ENCODE measurements at places on chromosomes 12 and 14.

GRCh38 chr14:24734917-24735500, 101.0 kb upstream of the GZMB start:
- peak; percentile 25 for DNase-seq

- DNase-seq: no peak
These were observed 23.6 kb upstream of the CD69 start for GRCh38 chr12:9784326-9784725.

DNA sequence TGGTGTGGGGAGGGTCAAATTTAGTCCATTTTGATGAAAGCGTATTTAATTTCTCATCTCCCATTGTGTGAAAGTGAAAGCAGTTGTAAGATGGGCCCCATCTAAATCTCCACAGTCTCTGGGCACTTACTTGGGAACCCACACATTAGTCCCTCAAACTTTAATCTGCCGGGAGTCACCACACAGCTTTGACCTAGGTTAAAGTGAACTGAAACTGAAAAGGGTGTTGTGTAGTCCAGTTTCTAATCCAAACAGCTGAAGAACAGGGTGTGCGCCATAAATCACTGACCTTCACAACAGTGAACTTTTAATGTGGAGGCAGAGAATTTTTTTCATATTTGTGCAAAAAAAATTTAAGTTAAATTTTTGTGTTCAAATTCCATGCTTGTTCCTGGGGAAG, 48.4 kb upstream of the PTPRO start:
- no peak for DNase-seq

DNA sequence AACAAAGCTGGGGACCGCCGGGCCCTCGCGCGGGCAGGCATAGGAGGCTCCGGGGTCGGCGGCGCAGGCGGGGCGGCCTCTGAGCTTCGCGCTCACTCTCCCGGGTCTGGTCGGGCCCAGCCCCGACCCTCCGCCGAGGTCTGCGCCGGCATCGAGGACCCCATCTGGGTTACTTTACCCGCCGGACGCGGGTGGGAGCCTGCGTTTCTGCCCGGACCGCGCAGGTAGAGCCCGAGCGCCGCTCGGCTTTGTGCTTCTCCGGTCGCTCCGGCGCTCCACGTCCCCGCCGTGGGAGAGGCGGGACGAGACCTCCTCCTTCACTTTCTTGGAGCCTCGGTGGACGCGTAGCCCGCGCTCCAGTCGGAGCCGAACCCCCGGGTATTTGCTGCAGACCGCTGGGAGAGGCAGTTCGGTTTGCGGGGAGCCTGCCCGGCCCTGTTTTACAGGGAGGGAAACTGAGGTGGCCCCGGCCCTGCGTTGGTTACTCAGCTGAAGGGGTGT, 63.2 kb downstream of the FBXL14 start:
- DNase-seq: peak; percentile 77

- DNase-seq: no peak
These were observed 56.9 kb downstream of the BICD1 start for GRCh38 chr12:32163596-32163995.

DNA sequence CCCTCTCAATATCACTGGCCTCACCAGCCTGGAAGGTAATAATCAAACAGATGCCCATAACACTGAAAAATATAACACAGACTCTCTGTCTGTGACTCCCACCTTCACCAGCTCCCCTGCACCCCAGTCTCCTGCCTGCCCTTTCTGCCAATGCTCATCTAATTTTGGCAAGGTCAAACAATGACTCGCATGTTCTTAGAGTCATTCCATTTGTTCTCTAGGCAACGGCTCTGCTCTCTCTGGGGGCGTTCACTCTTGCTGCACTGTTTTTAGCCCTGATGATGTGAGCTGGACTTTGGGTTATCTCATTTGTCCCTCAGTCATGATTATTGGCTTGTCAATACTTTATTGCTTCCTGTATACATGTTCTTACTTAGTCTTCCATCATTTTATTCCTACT, 691.8 kb downstream of the FLRT2 start:
- no peak for DNase-seq

DNA sequence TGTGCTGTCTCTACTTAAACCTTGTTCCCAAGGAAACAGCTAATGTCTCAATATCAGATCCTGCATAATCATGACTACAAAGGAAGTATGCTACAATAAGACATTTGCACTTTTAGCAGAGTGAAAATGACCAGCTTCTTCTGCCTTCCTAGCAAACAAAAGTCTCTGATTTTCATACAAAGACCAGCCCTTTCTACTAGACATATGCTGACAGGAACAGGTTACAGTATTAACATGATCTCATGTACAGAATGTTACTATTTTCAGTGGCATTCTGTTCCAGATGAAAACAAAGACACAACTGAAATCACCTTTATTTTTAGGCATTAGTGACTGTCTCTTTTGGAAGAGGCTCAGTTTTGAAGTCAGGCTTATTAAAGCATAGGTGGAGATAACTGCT, 228.6 kb downstream of the MED13L start:
- no peak for DNase-seq

DNA sequence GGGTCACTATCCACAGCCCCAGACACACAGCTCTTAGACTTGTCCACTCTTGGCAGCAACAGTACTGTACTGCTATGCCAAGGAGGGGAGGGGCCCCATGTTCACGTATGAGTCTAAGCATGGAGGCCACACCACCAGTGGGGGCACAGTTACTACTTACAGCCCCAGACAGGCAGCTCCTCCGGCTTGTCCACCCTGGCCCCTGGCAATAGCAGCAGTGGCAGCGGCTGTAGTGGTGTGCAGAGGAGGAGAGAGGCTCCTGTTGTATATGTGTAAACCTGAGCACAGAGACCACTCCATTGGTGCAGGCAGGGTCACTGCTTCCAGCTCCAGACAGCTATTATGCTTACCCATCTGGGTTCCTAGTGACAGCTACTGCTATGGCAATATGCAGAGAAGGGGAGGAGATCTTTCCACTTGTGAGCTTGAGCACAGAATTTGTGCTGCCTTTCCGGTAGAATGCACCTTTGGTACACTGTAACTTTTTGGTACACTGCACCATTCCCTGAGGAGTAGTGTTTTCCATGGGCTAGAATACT, 113.2 kb downstream of the RAD51B start:
- no peak for DNase-seq

DNA sequence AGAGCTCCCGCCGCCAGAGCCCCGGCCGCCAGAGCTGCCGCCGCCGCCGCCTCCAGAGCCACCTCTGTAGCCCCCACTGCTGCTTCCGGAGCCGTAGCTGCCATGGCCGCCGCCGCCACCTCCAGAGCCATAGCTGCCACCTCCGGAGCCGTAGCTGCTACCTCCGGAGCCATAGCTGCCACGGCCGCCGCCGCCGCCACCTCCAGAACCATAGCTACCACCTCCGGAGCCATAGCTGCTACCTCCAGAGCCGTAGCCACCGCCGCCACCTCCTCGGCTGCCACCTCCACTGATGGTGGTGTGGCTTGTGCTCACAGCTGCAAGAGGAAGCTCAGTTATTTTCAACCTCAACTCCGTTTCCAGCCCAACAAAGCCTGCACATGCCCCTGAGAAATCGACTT, 4.9 kb downstream of the KRT1 start:
- no peak for DNase-seq

- no peak for DNase-seq
These were observed 22.1 kb downstream of the OR10P1 start for GRCh38 chr12:55658635-55659391.

- no peak for DNase-seq
These were observed 234.9 kb upstream of the PLEKHG7 start for GRCh38 chr12:92467886-92468285.

- DNase-seq: no peak
These were observed 47.7 kb downstream of the CIT start for GRCh38 chr12:119829439-119829838.

DNA sequence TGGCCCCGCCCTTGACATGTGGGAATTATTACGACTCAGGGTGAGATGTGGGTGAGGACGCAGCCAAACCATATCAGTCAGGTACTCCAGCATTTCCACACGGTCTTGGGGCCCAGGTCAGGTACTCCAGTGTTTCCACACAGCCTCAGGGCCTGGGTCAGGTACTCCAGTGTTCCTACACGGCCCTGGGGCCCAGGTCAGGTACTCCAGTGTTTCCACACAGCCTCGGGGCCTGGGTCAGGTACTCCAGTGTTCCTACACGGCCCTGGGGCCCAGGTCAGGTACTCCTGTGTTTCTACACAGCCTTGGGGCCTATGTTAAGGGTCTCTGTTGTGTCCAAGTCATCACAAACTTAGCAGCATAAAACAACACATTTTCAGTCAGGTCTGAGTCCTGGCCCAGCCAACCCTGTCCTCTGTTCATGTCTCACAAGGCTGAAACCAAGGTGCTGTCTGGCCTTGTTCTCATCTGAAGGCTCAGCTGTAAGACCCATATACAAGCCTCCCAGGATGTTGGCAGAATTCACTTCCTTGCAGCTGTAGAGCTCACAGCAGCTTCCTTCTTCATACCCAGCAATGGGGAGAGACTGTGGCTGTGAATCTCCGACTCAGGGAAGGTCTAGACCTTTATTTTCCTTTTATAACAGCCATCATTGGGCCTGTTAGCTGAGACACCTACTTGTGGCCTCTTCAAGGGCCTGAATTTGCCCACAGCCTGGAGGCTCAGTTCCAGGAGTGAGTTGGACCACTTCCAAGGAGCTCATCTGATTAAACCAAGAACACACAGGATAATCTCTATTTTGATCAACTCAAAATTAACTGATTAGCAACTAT, 107.6 kb upstream of the SFSWAP start:
- DNase-seq: no peak

DNA sequence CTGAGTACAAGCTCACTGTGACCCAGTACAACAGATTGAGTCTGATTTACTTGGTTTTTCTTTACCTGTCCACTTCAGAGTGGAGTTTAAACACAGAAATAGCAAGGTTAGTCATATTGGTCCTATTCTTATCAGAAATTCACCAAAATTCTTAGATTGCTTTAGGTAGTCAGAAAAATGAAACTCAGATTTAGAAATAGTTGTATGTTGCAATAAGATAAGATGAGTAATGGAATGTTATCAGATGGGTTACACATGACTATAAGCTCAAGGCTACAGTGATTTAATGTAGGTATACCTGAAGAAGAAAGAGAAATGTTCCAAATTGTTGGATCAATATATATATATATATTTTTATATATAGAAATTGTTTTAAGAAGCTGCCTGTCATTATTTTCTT, 524.1 kb downstream of the LRFN5 start:
- DNase-seq: no peak

GRCh38 chr12:8566525-8566924, 25.8 kb upstream of the CLEC4E start:
- no peak for DNase-seq

- no peak for DNase-seq
These were observed 19.6 kb upstream of the CSRP2 start for GRCh38 chr12:76898442-76898841.

DNA sequence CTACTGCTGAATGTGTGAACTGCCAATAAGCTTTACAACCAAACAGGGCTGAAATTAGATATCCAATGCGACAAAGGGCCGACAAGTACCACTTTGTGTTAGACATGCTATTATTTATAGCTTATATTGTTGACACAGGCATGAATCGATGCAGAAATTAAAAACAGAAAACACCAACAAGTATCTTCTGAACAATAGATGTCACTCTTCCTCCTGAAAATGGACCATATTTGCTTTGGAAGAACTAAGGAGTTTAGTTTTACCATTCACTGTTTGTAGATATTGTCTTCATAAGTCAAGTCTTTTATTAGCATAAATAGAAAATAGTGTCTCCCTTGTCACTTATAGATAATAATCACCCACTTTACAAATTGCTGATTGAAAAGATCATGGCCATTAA, 86.5 kb downstream of the LRIG3 start:
- no peak for DNase-seq

DNA sequence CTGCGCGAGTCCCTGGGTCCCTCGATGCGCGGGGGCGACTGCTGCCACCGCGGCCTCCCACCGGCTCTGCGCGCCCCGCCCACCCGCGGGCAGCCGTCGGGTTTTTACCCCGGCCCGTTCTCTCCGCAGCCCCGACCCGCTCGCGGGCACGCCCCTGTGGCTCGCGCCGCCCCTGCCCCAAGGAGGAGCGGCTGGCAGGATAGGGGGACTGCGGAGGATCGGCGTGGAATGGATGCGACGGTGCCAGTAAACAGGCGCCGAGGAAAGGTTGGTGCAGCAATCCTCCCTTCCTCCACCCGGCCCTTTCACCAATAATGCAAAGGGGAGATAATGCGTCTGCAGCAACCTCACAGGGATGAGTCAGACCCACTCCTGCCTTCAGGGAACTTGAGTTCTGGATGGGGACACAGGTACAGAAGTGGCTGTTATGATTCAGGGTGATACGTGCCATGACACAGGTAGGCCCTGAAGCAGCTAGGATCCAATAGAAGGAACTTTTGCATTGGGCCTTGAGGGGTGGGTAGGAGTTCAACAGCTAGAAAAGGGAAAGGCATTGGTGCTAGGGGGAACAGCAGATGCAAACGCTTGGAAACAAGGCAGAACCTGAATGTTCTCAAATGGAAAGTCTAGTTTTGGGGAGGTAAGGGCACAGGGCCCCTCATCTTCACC, 554 bp upstream of the DEGS2 start:
- DNase-seq: peak; percentile 60

GRCh38 chr12:40942326-40942725, 245.8 kb upstream of the PDZRN4 start:
- no peak for DNase-seq

DNA sequence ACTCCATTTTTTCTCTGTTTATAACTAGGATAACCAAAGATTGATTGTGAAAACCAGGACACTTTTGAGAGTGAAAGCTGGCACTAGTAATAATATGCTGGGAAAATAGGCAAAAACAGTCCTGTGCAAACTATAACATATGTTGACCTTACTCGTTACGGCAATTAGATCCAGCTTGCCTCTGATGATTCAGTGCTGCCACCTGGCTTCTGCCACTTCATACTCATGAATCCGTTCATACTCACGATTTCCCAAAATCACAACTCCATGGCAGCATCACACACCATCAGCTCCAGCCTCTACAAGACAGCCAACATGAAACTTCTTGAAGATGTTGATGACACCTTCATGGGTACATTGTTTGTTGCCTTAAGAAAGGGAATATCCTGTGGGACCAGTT, 49.1 kb upstream of the CAND1 start:
- no peak for DNase-seq
